Hematopoietic multipotent progenitor cell treated with erythropoietin and hydrocortisone succinate and interleukin-3 and kit ligand, for 15 days (in vitro differentiated cells): ENCODE measurements at places on chromosomes 4 and X.
A peak's percentile ranks its signal among the peaks of the same experiment; 100 is the strongest.

- DNase-seq = no peak
Measured at GRCh38 chrX:125505207-125505606, 185.5 kb downstream of the TEX13C start.

GRCh38 chr4:102560571-102561341, 59.6 kb downstream of the NFKB1 start:
- DNase-seq = peak; percentile 28

DNA sequence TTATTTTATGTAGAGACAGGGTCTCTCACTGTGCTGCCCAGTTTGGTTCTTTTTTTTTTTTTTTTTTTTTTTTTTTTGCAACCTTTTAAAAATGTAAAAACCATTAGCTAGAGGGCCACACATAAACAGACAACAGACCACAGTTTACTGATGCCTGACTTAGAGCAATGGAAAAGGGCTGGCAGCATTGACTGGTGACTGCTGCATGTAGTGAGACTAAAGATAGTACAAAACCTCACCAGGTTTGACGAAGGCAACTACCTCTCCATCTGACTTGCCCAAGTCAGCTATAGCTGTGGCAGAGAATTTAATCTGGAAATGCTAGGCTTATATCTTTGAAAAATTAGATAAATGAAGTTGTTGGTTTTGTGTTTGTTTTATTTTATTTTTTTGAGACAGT, 102.9 kb downstream of the RBM47 start:
- no peak for DNase-seq

- no peak for DNase-seq
Measured at GRCh38 chr4:63583007-63583406, 826.2 kb downstream of the TECRL start.

- no peak for DNase-seq
Measured at GRCh38 chrX:11408783-11409182, 115.6 kb downstream of the AMELX start.
